ENCODE measurements at places on chromosomes 2 and 18.
A peak's percentile ranks its signal among the peaks of the same experiment; 100 is the strongest.

- DNase-seq, result peak; percentile 77
Measured at GRCh38 chr2:22110244-22110651, 986.5 kb downstream of the TDRD15 start.

- DNase-seq, result no peak
Measured at GRCh38 chr2:45734952-45735351, 83.5 kb downstream of the PRKCE start.

- DNase-seq, result no peak
Measured at GRCh38 chr2:10003206-10004125, 39.9 kb upstream of the KLF11 start.

- no peak for DNase-seq
Measured at GRCh38 chr2:95277246-95277906, 3.1 kb downstream of the PROM2 start.

- DNase-seq, result peak; percentile 29
Measured at GRCh38 chr2:173458991-173459780, 104.5 kb downstream of the CDCA7 start.

GRCh38 chr2:235135990-235136561 lies 184.3 kb downstream of the SH3BP4 start:
- DNase-seq, result peak; percentile 53

GRCh38 chr2:121479882-121480522 lies 50.7 kb upstream of the RNU4ATAC start:
- DNase-seq, result no peak

- no peak for DNase-seq
Measured at GRCh38 chr18:60421356-60422118, 49.0 kb upstream of the MC4R start.

- peak; percentile 61 for DNase-seq
Measured at GRCh38 chr18:59249199-59249774, 24.0 kb downstream of the RAX start.

DNA sequence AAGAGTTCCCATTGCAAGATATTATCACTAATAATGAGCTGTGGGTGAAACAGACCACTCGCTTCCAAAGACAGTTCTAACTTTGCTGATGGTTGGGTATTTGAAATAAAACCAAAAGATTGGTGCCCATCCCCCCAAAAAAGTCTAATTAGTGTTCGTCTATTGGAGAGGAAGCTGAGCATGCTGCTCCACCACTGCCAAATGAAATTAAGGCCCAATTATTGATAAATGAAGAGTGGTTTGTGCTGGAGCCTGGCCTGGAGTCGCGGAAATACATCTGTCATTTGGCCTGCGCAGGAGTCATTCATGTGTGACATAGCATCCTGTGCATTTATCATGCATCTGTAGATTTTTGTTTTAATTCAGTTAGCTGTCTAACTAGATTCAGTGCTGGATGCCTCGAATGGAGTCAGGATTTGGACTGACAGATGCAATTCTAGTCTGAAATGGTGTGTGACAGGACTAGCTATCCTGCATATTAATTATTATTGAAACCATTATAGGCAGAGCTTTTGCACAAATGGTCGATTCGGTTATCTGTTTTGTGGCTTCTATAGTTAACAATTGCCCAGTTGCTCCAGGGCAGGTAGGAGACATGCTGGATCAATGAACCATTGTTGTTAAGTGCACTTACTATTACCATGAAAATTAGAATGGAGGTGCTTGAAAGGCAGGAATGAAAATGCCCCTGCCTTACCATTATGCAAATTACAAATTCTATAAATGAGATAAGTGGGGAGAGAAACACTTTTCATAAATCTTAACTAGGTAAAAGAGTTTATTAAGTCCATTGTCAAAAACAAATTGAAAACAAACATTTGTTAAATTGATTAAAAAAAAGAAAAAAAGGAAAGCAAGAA lies 450.4 kb upstream of the TCF4 start:
- DNase-seq, result peak; percentile 93

DNA sequence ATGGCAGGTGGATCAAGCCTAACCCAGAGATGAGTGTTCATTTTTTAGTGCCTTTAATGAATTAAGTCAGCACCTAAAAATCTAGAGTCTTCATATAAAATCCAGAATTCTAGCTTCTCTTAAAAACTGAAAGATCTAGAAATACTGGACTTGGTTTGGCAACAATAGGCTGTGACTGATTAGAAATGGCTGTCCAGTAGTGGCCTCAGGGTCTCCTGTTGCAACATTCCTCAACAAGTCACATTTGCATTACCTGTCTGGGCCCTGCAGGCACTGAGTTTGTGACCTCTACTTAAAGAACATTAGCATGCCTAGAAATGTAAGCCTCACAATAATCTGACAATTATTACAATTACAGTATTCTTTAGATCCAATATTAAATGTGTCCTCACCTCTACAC lies 33.1 kb downstream of the MBD2 start:
- DNase-seq, result no peak

GRCh38 chr2:39718483-39718882 lies 52.8 kb downstream of the TMEM178A start:
- DNase-seq, result no peak

DNA sequence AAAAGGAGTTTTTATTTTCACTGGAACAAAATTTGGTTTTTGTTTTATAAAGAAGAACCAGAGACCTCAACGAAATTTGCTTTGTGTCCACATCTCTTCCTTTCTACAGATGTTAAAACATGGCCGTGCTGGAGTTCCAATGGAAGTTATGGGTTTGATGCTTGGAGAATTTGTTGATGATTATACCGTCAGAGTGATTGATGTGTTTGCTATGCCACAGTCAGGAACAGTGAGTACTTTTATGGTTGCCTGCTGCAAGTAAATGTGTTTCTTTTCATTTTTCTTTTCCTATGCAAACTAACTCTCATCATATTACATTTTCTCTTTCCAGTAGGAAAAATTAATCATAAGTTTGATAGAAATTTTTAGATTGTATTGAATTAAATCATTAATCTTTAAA lies 48.4 kb upstream of the TBR1 start:
- DNase-seq, result no peak

- no peak for DNase-seq
Measured at GRCh38 chr18:13131283-13131682, 87.3 kb upstream of the LDLRAD4 start.

DNA sequence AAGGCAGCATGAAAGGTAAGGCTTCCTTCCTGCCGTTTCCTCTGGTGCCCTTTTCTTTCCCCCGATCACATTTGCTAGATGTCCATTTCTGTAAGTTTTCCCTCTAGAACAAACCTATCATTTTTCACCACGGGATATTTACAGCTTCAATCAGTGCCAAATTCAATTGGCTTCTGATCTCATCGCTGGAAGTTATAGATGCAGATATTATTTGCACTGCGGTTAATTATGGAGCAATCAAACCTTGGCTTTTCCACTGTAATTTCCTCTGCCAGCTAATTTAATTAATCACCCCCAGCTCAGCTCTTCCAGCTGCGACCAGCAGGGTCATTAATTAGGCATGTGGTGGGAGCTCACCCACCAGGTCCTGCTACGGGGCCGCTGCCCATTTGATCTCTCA lies 86.1 kb downstream of the GBX2 start:
- no peak for DNase-seq

GRCh38 chr18:48921305-48922225 lies 29.2 kb downstream of the SMAD7 start:
- DNase-seq, result no peak

GRCh38 chr2:174704061-174704460 lies 60.2 kb downstream of the CHRNA1 start:
- DNase-seq, result no peak

GRCh38 chr2:97731274-97732020 lies 18.1 kb downstream of the ZAP70 start:
- no peak for DNase-seq

DNA sequence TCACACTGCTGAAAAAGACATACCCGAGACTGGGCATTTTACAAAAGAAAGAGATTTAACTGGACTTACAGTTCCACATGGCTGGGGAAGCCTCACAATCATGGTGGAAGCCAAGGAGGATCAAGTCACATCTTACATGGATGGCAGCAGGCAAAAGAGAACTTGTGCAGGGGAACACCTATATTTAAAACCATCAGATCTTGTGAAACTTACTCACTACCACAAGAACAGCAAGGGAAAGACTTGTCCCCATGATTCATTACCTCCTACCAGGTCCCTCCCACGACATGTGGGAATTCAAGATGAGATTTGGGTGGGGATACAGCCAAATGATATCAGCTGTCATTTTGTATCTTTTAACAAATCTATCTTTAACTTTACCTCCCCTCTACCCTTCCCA lies 251.1 kb upstream of the RASGRP3 start:
- no peak for DNase-seq

DNA sequence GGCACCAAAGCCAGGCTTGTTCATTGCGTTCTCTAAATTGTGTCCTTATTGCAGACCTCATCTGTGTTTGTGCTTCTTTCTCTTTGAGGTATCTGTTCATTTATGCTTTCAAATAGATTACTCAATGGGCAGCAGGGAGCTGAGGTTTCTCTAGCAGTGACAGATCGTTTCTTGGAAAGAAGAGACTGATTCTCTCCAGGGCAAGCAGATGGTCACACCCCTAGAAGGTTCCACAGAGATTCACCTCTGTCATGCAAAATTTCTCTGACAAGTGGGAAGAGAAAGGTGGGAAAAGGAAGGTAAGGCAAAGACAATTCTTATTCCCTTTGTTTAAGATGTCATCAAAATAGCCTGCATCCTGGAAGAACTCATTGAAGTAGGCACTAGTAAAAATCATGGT lies 14.0 kb downstream of the DLGAP1 start:
- no peak for DNase-seq

DNA sequence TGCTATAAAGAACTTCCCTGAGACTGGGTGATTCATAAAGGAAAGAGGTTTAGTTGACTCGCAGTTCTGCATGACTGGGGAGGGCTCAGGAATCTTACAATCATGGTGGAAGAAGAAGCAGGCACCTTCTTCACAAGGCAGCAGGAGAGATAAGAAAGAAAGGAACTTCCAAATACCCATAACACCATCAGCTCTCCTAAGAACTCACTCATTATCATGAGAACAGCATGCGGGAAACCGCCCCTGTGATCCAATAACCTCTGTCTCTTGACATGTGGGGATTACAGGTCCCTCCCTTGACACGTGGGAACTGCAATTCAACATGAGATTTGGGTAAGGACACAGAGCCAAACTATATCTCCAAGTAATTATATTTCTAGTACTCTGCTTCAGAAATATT lies 163.8 kb upstream of the CDH20 start:
- no peak for DNase-seq

GRCh38 chr2:184624311-184624710 lies 26.0 kb downstream of the ZNF804A start:
- DNase-seq, result no peak

DNA sequence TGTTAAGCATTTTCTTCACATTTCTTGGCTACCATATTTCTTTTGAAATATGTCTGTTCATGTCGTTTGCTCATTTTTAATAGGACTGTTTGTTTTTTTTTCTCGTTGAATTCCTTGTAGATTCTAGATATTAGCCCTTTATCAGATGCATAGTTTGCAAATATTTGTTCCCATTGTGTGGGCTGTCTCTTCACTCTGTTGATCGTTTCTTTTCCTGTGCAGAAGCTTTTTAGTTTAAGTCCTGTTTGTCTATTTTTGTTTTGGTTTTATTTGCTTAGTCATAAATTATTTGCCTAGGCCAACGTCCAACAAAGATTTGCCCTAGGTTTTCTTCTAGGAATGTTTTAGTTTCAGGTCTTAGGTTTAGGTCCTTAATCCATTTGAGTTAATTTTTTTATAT lies 1494.7 kb downstream of the SUCLG1 start:
- no peak for DNase-seq

DNA sequence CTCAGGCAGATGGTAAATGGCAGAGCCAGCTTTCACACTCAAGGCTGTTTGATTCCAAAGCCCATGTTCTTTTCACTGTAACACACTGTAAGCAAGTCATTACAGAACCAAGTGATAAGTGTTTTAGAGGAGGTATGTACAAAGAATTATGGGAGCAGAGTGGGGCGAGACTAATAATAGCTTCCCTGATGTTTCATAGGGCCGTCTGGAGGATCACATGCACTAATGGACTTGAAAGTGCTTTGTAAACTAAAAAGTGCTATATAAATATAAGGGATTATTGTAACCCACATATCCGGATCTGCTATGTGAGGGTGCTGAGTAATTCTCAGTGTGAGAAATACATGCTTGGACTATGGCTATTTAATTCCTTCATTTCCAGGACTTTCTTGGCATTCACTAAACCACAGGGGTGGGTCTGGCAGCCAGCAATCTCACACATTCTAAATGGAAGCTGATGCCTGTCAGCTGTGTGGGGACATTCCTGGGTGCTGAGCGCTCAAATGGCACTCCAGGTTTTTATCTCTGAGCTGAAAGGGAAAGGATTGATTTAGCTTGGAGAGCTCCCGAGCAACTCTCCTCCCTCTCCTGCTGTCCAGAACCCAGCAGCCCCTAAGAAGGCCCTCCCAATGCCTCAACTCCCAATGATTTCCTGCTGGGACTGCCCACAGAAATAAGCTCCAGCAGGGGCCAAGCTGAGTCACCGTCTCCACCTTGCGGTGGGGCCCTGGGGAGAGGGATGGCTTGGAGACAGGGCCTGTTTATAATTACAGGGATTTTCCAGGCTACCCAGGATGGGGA lies 222.8 kb downstream of the SOX11 start:
- DNase-seq, result no peak

- DNase-seq, result no peak
Measured at GRCh38 chr18:32372381-32373061, 98.2 kb downstream of the GAREM1 start.

DNA sequence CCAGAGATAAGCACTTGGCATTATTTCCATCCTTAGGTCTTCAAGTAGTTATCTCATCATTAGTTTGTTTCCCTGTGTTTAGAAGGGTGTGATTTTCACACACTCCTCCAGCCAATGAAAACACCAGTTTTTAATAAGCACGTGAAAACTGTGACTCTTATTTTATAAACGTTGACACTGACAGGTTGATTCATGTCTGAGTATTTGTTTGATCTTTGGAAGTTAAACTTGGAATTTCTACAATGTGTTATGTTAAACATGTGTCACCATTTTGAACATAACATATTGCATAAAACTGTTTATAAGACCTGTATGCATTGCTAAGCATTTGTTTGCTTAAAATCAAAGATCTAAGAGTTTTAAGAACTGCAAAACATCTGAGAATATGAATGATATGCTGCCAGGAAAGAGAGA lies 27.6 kb downstream of the SLC40A1 start:
- no peak for DNase-seq

- DNase-seq, result no peak
Measured at GRCh38 chr18:63254716-63255399, 64.7 kb downstream of the BCL2 start.

- DNase-seq, result no peak
Measured at GRCh38 chr2:147630585-147630984, 214.2 kb upstream of the ACVR2A start.

GRCh38 chr18:24003288-24003687 lies 11.3 kb upstream of the TTC39C start:
- no peak for DNase-seq

DNA sequence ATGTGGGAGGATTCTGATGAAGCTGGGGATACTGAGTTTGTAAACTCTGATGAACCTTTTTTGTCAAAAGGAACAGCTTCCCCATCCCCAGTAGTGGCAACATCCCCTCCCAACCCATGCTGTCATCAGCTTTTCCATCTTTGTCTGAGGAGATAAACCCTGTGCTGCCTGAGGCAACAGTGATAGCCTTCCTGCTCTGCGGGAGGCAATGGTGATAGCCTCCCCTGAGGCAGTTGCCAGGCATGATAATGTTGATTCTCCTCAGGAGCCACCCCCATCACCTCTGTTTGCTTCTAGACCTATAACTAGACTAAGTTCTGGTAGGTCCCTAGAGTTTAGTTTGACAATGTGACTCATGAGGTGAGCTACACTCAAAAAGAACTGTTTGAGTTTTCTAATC lies 97.5 kb downstream of the ERBB4 start:
- no peak for DNase-seq

GRCh38 chr2:223648755-223649154 lies 46.6 kb upstream of the SCG2 start:
- DNase-seq, result no peak

- DNase-seq, result no peak
Measured at GRCh38 chr18:67135981-67136380, 380.5 kb downstream of the DSEL start.

Data from NCI-H1694 treated with DMSO at 0.1 percent for 48 hours (cell line).